ENCODE measurements at places on chromosomes 3 and 15. TPM values are rescaled to one million over a fixed set of nuclear protein-coding genes. Genes with fewer than 3 reads are reported as not detected.

The CPOX gene
- total RNA-seq, result 20.0 TPM

The CCDC71 gene
- total RNA-seq, result 15.1 TPM

The RNF7 gene
- 117 TPM for total RNA-seq

The OR5K1 gene
- total RNA-seq, result not detected

The SNURF gene
- 4.2 TPM for total RNA-seq

The ZNF197 gene
- total RNA-seq, result 1.4 TPM

The GALNT15 gene
- 0.05 TPM for total RNA-seq

The HOMER2 gene
- 26.1 TPM for total RNA-seq

The FBXO22 gene
- total RNA-seq, result 76.5 TPM

The CSPG5 gene
- 1.3 TPM for total RNA-seq

The GOLGA6D gene
- not detected for total RNA-seq

The SENP8 gene
- total RNA-seq, result 2.1 TPM

The ST3GAL6 gene
- total RNA-seq, result 1.1 TPM

The GPR149 gene
- not detected for total RNA-seq

The ACTC1 gene
- 0.21 TPM for total RNA-seq

The IQCH gene
- total RNA-seq, result 1.0 TPM

The FOXB1 gene
- total RNA-seq, result not detected

The ITIH4 gene
- 0.25 TPM for total RNA-seq

The LRTM1 gene
- not detected for total RNA-seq

The ASB14 gene
- not detected for total RNA-seq

The TYRO3 gene
- 20.6 TPM for total RNA-seq

The DUOX1 gene
- not detected for total RNA-seq

The TATDN2 gene
- total RNA-seq, result 32.5 TPM

The COPB2 gene
- 67.4 TPM for total RNA-seq

The CLRN1 gene
- total RNA-seq, result not detected

The SLC9C1 gene
- not detected for total RNA-seq

The ANKRD63 gene
- 0.20 TPM for total RNA-seq

The HMG20A gene
- total RNA-seq, result 26.9 TPM

The TRIM42 gene
- total RNA-seq, result not detected

The SACM1L gene
- 12.5 TPM for total RNA-seq

The ZMAT3 gene
- total RNA-seq, result 6.8 TPM

The ARHGAP31 gene
- total RNA-seq, result 0.98 TPM

The FSTL1 gene
- 65.9 TPM for total RNA-seq

The FANCD2OS gene
- total RNA-seq, result not detected

The CYP11A1 gene
- not detected for total RNA-seq

The SLC12A8 gene
- total RNA-seq, result 1.8 TPM

The CLDN11 gene
- 0.09 TPM for total RNA-seq

The CIB2 gene
- total RNA-seq, result 27.9 TPM

The CISH gene
- total RNA-seq, result 0.69 TPM

The CFAP91 gene
- 0.32 TPM for total RNA-seq

The LMOD3 gene
- not detected for total RNA-seq

The CTDSPL gene
- 21.3 TPM for total RNA-seq

The LIPC gene
- not detected for total RNA-seq

The ASTE1 gene
- total RNA-seq, result 5.9 TPM

The GCSAM gene
- total RNA-seq, result not detected

The ALG1L2 gene
- total RNA-seq, result not detected

The ACKR2 gene
- total RNA-seq, result 0.10 TPM

The SPATA12 gene
- 0.32 TPM for total RNA-seq

The FURIN gene
- 50.9 TPM for total RNA-seq

The RPL32 gene
- total RNA-seq, result 2,265 TPM

The LRRC57 gene
- 11.2 TPM for total RNA-seq
